Stimulated activated CD4-positive, alpha-beta T cell treated with anti-CD3 and anti-CD28 coated beads, TNF-alpha, amount 100 ng/mL, for 4 hours (primary cell): ENCODE measurements at places on chromosomes 2 and 18.

DNA sequence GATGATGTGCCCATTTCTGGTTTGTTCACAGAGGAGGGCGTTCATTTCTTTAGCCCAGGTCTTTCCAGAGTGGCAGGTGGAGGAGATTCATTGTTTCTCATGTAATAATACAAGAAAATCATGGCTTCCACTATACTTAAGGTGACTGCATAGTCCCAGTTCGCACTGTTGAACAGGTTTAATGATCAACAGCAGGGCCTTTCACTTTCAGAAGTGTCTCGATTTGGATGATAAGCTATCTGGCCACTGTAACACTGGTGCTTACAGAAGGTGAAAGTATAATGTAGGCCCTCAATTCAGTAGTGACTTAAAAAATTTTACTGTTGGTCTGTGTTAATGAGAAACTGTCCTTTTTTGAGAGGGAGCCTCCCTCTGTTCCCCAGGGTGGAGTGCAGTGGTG is 1.4 kb downstream of the RMC1 start:
- DNase-seq = no peak

GRCh38 chr2:127000937-127001336 is 102.2 kb downstream of the TEX51 start:
- no peak for DNase-seq

- DNase-seq = no peak
These were observed 166.9 kb downstream of the ANAPC1 start for GRCh38 chr2:111716905-111717775.

DNA sequence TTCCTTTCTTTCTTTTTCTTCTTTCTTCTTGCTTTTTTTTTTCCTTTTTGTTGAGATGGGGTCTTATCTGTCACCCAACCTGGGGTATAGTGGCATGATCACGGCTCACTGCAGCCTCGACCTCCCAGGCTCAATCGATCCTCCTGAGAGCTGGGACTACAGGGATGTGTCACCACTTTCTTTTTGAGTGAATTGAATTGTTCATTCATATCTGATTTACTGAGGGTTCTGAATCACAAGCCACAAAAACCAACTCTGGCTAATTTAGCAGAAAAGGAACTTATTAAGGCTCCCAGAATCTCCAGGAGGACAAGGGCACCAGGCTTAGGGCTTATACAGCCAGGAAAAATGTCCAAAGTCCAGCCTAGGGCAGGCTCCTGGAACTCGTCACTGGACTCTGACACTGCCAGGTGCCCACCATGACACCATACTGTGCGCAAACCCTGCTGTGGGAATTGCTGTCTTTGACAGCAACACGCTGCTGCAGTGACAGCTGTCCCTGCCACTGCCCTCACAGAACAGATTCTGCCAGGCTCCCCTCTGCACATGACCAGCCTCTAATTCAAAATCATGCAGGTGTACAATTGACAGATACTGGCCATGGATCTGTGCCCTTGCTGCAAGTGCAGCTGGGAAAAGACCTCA is 42.9 kb upstream of the EML6 start:
- DNase-seq = no peak

GRCh38 chr18:41618147-41618546 is 336.9 kb upstream of the PIK3C3 start:
- DNase-seq = no peak

GRCh38 chr2:168884975-168885374 is 5.3 kb downstream of the SPC25 start:
- no peak for DNase-seq

DNA sequence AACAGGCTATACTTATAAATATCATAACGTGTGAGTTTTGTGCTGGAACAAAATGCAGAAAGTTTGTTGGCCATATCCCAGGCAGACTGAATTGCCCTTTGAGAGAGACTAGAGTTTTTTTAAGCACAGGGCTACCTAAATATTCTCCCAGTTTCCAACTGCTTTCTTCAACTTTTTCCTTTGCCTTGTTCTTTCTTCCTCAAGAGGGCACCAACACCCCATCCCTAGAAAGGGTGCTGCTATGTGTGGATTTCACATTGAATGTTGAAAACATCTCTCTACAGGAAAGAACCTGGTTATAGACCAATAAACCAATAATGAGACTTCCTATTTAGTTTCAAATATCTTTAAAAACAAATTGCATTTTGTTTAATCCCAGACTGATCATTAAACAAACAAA is 87.9 kb downstream of the ICOS start:
- DNase-seq = no peak

DNA sequence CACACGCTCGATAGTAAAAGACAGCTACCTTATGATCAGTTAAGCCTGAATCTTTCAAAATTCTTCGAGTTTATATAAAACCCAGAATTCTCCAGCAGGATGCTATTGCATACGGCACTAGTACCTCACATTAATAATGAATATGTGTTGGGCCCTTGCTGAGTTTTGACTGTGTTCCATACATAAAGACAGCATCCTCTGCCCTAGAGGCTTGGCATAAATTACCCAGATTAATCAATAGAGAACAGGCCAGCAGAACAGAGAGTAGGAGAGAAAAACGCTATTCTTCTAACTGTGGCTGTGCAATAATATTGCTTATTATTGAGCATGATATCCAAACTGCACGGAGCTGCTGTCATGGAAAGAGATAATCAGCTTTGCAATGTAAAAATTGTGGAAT is 194.3 kb downstream of the SOX11 start:
- DNase-seq = no peak

- DNase-seq = no peak
These were observed 16.0 kb downstream of the TET3 start for GRCh38 chr2:74000666-74001065.

- DNase-seq = no peak
These were observed 78.1 kb downstream of the HNRNPLL start for GRCh38 chr2:38524580-38524979.

DNA sequence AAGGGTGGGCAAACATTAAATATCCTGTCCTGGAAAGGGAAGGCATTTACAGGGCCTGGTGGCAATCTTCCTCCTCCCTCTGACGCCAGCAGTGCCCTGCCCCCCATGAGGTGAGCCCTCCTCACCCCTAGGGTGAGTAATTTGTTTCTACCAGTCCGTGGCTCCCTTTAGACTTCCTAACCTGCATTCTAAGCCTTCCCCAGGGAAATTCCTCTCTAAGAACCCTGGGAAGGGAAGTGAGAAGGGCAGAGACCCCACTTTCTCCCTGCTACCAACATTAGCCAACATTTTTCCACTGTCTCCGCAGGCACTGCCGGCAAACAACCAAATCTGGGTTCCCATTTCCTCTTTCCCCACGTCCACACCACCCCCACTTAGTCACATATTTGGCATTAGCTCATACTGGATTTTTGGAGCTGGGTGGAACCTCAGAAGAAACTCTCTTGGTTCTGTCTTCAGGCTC is 69.3 kb downstream of the NRP2 start:
- no peak for DNase-seq

DNA sequence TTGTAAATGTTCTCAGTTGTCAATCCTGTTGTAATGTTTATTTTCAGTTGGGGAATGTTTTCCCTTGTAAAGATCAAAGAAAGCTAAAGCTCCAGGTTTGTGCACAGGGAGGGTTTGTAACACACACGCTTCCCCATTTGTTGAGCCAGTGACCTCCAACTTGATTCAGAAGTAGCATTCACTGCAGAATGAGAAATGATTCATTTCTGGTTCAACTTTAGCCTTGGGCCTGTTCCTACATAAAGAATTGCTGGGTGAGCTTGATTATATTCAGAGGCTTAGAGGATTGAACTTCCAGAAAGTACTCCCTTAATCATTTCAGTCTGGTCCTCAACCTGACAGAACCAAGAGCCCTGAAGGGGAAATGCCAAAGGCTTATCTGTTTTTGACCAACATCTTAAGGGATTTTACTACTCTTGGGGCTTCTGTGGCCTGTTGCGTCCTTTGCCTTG is 70.6 kb upstream of the CAVIN2 start:
- no peak for DNase-seq

DNA sequence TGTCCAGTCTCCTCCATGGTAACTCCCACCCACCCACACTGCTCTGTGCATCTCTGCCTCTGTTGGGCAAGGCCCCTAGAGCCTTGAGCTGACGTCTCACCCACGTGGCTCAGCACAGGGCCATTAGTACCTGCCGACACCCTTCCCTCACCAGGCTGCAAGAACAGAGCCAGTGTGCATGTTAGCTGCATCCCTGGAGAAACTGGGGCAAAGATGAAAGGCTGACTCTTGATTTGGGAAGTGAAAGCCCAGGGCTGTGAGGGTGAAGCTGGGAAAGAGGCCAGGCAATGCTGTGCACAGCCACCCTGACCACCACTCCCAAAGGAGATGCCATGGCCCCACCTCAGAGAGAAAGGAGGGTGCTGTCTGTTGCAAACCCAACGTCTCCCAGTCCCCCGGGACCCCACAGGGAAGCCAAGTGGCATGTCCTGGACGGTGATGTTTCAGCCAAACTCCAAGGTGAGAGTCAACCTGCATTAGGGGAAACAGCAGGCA is 20.0 kb upstream of the HPCAL1 start:
- DNase-seq = no peak

- DNase-seq = no peak
These were observed 331.5 kb downstream of the HRH4 start for GRCh38 chr18:24791751-24792545.

DNA sequence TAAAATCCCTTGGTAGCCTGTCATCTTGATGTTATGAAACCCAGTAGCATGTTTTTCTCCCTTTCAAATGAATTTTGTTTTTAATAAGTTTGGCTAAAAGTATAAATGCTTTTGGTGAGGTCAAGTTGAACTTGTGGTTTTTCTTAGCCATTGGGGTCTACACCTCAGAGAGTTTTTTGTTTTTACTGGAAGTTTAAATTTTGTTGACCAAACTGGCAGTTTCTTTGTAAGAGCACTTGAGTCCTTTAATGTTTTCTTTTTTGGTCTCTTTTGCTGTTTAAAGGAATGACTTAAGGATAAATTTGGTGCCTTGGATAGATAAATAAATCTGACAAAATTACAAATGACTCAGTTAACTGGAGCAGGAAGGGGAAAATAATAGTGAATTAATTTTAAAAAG is 577.3 kb downstream of the SATB2 start:
- DNase-seq = no peak

- no peak for DNase-seq
These were observed 109.9 kb upstream of the CRIM1 start for GRCh38 chr2:36245651-36246050.

GRCh38 chr2:7270011-7270431 is 352.8 kb downstream of the RNF144A start:
- no peak for DNase-seq

DNA sequence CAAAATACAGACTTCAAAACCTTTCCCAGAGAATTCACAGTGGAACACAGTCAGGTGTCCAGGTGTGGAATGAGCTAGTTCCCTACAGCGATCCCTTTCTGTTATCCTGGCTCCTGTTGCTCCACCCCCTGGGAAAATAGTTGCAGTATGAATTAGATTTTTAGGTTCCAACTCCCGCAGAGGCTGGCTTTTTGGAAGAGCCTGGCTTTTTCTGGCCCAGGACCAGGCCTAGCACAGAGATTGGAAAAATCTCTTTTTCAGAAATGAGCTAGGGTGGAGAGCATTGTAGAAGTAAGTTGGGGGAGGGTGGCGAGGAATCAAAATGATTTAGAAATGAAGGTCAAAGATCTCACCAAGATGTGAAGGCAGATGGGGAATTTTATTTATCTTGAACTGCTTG is 27.1 kb downstream of the COL5A2 start:
- no peak for DNase-seq

DNA sequence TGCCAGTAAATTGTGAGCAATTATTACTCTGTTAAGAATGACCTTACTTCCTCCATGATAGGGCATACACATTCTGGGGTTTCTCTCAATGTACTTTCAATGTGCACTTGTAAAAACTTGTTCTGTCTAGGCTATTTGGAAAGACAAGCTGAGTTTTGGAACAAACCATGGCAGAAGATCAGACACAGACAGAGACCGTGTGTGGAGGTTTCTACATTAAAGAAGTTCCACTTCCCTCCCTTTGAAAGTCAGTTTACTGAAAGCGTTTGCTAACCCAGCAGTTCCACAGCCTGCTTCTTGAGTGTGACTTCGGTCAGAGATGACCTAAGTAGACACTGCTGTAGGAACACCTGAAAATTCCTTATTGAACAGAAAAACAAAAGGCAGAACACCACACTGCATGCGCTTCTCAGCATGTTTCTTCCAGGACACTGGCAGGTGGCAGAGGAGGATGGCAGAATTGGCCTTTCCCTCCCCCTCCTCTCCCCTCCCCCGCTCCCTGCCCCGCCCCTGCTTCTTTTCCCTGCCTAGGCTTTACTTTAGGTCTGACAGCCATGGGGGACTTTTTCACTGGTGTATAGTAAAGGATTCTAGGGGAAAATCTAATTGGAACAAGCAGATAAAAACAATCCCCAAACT is 109.8 kb downstream of the NOL10 start:
- no peak for DNase-seq

DNA sequence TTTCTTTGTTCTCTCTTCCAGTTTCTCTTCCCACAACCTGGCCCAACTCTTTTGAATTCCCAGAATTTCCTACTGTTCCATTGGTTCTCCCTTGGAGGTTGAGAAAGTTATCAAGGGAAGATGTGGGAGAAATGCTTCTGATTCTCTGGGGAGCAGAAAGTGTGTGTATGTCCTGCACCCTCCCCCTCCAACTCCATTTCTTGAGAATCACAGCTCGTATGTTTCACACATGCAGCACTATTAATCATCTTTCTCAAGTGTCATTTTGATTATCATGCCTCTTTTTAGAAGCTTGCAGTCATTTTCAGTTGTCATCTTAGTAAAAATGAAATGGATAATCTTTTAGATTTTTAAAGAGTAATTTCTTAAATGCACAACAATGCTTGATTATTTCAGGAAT is 296.8 kb upstream of the SLC39A10 start:
- no peak for DNase-seq

DNA sequence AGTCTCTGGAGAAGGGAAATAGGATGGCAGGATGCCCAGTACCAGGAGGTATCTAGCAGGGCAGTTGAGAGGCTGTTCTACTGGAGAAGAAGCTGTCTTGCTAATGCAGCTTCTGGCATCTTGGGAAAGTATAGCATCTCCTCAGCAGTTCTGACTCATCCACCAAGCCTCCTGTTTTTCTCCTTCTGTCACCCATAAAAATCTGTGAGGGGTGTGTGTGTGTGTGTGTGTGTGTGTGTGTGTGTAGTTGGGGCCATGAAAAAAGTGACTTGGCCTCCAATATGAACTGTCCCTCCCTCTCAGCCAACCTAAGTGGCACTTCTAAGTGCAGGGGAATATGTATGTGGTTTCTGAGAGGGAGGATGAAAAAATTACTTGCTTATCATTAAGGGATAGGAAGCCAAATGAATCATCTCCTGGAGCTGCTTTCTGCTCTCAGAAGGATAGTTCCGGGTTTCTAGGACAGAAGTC is 83.9 kb downstream of the CBLN2 start:
- no peak for DNase-seq
